ENCODE measurements at places on chromosomes 6 and 20. TPM values are rescaled to one million over a fixed set of nuclear protein-coding genes. Genes with fewer than 3 reads are reported as not detected.

GRCh38 chr6:148947621-148948444, 201.0 kb downstream of the UST start:
- no peaks in the 10 kb centered on the region for H3K4me1 ChIP-seq
- H3K4me3 ChIP-seq = no peak overlapping the region
- no peak overlapping the region for H3K27ac ChIP-seq
- DNase-seq = peak; percentile 88
- H3K36me3 ChIP-seq = no peaks in the 10 kb centered on the region

DNA sequence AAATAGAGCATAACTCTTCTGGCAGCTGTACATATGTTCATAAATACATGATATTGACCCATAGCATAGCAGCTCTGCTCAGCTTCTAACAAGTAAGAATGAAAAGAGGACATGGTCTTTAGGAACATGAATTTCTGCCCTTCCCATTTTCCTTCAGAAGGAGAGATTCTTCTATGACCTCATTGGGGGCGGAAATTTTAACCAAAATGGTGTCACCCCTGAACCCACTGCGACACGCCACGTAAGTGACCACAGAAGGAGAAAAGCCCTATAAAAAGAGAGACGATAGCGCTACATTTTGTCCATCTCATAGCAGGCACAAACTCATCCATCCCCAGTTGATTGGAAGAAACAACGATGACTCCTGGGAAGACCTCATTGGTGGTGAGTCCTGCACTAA, at the start of gene IL17A:
TSS of gene IL17A (plus strand) at position 301 of the 400 bp plus-strand sequence. CDS start at position 358, 57 bp downstream.
- no peaks in the 10 kb centered on the region for H3K36me3 ChIP-seq
- H3K27me3 ChIP-seq = no peaks in the 10 kb centered on the region
- H3K4me3 ChIP-seq = no peak within 1 kb of the TSS
- no peaks in the 10 kb centered on the region for H3K4me1 ChIP-seq
- no peak within 1 kb of the TSS for H3K27ac ChIP-seq

Gene XKR7
- polyA plus RNA-seq = not detected

DNA sequence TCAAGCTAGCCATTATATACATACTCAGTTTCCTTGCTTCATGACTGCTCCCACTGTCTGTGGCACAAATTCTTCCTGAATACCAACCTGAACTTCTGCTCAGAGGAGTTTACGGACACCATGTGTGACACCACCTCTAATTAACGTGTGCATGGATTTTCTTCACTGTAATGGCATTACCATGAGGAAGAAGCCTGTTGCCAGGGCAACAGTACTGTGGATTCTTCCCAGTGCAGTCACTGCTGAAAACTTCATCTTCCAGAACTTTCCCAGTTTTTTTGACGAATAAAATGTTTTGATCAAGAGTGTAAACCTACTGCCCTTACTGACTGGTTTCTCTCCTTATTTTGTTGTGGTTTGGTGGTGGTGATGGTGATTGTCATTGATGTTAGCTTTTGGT, 444.3 kb upstream of the NRSN1 start:
- H3K4me3 ChIP-seq = no peak overlapping the region
- no peak overlapping the region for H3K27ac ChIP-seq
- H3K4me1 ChIP-seq = no peaks in the 10 kb centered on the region
- DNase-seq = no peak
- no peaks in the 10 kb centered on the region for H3K27me3 ChIP-seq

Gene ZNF451
- 23.7 TPM for polyA plus RNA-seq

DNA sequence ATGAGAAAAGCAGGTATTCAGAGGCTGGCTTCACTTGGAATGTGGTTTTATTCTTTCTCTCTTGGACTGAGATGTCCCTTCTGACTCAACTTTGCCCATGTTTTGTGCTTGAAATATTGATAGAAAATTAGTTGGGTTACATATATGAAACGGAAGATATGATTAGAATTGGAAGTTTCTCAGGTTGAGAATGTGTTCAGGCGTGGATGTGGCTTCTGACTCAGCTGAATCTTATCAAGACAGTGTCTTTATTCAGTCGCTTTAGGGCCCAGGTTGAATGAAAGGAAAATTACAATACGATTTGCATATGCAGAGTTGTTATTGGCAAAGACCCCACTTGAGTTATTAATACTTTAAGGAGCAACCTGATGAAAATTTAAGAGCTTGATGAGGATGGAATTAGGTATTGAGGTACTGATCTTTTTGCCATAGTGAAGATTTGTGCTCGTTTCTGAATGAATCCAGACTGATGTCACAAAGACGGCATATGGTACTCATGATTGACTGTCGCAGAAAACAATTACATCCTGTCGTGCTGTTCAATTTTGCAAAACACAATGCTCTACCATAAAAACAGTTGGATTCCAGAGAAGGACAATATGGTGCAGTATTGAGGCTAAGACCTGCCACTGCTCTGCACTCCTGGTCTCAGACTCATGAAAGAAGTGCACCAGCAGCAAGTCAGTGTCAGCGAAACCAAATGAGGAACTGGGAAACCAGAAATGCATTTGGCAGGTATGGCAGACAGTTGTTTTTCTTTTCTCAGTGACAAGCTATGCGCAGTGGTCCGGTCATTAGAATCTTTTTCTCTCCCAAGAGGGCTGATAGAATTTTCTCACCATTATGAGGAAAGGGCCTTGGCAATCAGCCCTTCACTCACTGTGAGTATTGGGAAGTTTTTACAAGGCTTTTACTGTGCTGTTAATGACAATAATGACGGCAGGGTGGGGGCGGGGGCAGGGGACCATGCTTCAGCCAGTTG, 158.3 kb downstream of the DOK5 start:
- H3K4me1 ChIP-seq = no peaks in the 10 kb centered on the region
- no peaks in the 10 kb centered on the region for H3K36me3 ChIP-seq
- H3K27ac ChIP-seq = no peak overlapping the region

DNA sequence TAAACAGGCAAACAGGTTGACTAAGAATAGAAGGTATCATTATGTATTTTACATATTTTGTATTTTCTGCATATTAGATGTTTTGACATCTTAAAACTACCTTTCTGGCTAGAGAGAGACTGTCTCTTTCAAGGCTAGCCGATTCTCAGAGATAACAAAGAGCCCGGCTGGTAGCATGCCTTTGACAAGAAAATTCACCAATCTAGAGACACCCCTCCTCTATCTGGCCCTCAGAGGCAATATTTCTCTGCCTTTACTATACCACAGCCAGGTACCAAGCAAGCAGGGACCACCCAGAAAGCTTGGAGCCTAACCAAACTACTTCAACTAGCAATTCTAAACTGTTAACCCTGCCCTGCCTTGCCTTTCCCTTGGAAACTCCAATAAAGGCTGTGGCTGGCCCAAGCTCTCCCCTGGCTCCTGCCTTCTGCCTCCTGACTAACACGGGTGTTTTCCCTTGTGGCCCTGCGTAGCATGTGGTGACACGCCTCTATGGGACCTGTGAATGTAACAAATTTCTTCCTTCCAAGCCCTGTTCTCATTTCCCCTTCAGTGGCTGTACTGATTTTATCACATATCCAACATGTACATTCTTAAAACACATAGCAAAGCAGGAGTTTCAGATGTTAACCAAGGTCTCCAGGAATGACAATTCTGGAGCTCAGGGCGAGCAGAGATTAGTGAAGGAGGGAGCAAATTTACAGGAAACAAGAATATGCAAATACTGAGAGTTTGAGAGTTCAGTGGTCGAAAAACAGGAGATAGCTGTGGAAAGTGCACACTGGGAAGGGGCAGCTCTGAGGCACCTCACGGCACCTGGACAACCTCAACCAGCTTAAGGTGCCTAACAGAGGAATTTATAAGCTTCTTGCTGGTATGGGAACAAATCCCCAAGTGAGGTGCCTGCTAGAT, 120.8 kb downstream of the BACH2 start:
- H3K27me3 ChIP-seq = no peaks in the 10 kb centered on the region
- H3K4me1 ChIP-seq = peaks cover 3% of the 10 kb centered on the region
- DNase-seq = no peak
- H3K4me3 ChIP-seq = no peak overlapping the region
- no peak overlapping the region for H3K27ac ChIP-seq

DNA sequence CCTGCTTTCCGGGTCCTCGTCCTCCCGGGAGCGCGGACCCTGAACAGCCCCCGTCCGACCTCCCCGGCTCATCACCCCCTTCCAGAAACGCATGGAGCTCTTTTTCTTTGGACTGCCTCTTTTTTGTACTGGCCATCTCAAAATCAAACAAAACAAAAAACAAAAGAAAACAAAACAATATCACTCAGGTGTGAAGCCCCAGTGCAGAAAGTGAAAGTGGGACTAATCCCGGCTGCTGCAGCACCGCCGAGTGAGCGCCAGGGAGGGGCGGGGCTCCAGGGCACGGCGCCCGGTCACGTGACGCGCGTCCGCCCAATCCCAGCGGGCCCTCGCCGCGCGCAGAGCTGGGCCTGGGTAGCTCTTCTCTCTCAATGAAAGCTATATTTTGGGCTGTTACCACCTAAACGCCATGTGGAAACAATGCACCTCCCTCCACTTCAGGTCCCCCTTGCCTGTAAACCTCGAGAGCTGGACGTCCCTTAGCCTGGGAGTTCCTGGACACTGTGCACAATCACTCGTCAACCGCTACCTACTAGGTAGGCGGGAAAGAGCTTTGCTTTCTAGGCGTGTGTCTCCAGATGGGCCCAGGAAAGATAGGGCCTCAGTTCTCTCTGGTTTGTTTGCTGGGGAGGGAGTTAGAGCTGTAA, 93.7 kb upstream of the PRDM1 start:
- H3K27ac ChIP-seq = peak overlapping the region; percentile 24
- no peaks in the 10 kb centered on the region for H3K36me3 ChIP-seq
- H3K4me1 ChIP-seq = peaks cover 4% of the 10 kb centered on the region
- peak; percentile 84 for DNase-seq
- peak overlapping the region; percentile 42 for H3K4me3 ChIP-seq

Gene CEP57L1
- 18.6 TPM for polyA plus RNA-seq

Gene PTPRT
- polyA plus RNA-seq = not detected

Gene CST4
- polyA plus RNA-seq = 0.16 TPM

GRCh38 chr20:24915892-24916291, 33.2 kb upstream of the CST7 start:
- no peaks in the 10 kb centered on the region for H3K36me3 ChIP-seq
- H3K27me3 ChIP-seq = no peaks in the 10 kb centered on the region
- no peak for DNase-seq
- H3K4me1 ChIP-seq = no peaks in the 10 kb centered on the region
- H3K27ac ChIP-seq = no peak overlapping the region

DNA sequence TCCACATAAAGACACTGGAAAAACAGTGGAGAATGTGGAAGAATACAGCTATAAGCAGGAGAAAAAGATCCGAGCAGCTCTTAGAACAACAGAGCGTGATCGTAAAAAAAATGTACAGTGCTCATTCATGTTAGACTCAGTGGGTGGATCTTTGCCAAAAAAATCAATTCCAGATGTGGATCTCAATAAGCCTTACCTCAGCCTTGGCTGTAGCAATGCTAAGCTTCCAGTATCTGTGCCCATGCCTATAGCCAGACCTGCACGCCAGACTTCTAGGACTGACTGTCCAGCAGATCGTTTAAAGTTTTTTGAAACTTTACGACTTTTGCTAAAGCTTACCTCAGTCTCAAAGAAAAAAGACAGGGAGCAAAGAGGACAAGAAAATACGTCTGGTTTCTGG, 57.1 kb downstream of the MAP3K4 start:
- no peak overlapping the region for H3K4me3 ChIP-seq
- no peak overlapping the region for H3K27ac ChIP-seq
- H3K4me1 ChIP-seq = no peaks in the 10 kb centered on the region
- peak; percentile 76 for DNase-seq

GRCh38 chr6:56515081-56515905, 127.4 kb downstream of the DST start:
- no peak for DNase-seq
- H3K36me3 ChIP-seq = peaks cover 9% of the 10 kb centered on the region
- peak overlapping the region; percentile 15 for H3K27ac ChIP-seq
- no peaks in the 10 kb centered on the region for H3K4me1 ChIP-seq

DNA sequence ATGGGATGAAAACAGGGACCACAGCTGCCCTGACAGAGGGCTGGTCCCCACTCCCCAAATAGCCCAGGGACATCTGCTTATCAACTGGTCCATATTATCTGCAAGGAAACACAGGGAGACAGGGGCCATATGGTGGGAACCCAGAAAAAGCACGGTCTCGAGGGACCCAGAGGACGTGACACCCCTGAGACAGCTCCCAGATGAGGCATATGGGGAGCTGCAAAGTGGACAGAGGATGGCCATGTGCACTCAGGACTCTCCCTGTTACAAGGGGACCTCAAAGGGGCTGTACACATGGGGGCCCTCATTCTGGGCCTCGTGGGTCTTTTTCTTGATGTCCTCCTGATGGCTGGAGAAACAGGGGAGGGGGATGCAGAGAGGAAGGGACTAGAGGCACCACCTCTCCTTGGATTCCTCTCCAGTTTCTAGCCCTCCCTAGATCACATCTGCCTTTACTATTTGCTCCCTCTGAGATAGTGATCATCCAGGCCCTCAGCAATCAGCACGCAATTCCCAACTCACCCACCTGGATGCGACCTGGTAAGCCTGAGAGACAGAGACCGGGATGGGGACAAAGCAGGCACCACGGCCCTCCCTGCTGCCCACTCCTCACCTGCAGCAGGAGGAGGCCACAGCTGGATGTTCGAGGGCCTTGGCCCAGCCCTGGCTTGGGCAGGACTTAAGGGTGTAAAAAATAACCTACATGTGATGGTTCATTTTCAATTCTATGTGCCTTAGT, 13.1 kb upstream of the HLA-G start:
- H3K4me1 ChIP-seq = no peaks in the 10 kb centered on the region
- H3K36me3 ChIP-seq = no peaks in the 10 kb centered on the region
- H3K27me3 ChIP-seq = peaks cover 2% of the 10 kb centered on the region
- no peak overlapping the region for H3K27ac ChIP-seq

DNA sequence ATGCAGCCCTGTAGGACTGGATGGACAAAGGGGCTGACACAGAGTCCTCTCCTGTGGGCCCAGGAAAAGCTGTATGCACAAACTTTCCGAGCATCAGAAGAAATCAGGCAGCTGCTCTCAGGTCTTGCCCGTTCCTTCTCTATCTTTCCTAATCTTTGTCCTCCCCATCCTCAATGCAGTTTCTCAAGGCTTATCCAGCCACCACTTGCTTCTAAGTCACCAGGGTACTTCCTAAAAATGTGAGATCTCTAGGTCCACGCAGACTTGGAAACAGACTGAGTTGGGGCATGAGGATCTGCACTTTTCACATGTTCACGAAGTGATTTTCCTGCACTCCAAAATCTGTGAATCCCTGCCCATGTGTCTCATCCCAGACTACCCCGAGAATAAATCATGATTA, 394.5 kb upstream of the SLC35B3 start:
- H3K4me3 ChIP-seq = no peak overlapping the region
- no peaks in the 10 kb centered on the region for H3K4me1 ChIP-seq
- H3K36me3 ChIP-seq = no peaks in the 10 kb centered on the region
- no peaks in the 10 kb centered on the region for H3K27me3 ChIP-seq
- no peak for DNase-seq

DNA sequence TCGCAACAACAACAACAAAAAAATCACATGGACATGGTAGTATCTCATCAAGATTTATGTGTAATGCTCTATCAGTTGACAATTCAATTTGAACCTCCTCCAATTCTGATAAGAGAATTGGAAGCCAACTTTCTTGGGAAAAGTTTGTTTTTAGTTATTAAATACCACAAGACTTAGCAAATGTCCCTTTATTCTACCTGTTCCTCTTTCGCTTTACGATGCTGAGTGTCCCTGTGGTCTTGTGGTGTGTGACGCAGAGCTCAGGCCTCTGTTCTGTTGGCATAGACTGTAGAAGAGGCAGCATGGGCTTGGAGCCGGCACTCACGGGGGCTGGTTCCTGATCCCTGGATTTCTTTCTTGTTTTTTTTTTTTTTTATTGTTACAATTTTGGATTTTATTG, 76.7 kb downstream of the PSMB1 start:
- no peak overlapping the region for H3K4me3 ChIP-seq
- H3K27ac ChIP-seq = no peak overlapping the region
- H3K4me1 ChIP-seq = no peaks in the 10 kb centered on the region
- no peaks in the 10 kb centered on the region for H3K36me3 ChIP-seq
- no peak for DNase-seq
- H3K27me3 ChIP-seq = no peaks in the 10 kb centered on the region
